ENCODE measurements at places on chromosomes 3 and 15.
A peak's percentile ranks its signal among the peaks of the same experiment; 100 is the strongest.

GRCh38 chr3:188680189-188680588 lies 491.6 kb upstream of the TPRG1 start:
- DNase-seq, result no peak

- DNase-seq, result no peak
Observed at GRCh38 chr3:172705170-172705569, 5.7 kb downstream of the NCEH1 start.

DNA sequence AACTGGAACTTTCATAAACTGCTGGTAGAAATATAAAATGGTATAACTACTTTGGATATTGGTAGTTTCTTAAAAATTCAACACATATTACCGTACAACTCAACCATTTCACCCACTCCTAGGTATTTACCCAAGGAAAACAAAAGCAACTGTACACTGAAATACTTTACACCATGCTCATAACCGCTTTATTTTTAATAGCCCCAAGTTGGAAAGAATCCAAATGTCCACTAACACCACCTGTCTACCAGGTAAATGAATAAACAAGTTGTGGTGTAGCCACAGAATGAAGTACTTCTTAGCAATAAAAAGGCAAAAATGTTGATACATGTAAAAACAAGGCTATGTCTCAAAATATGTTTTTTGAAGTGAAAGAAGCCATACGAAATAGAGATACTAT lies 215.9 kb upstream of the PEX5L start:
- no peak for DNase-seq

DNA sequence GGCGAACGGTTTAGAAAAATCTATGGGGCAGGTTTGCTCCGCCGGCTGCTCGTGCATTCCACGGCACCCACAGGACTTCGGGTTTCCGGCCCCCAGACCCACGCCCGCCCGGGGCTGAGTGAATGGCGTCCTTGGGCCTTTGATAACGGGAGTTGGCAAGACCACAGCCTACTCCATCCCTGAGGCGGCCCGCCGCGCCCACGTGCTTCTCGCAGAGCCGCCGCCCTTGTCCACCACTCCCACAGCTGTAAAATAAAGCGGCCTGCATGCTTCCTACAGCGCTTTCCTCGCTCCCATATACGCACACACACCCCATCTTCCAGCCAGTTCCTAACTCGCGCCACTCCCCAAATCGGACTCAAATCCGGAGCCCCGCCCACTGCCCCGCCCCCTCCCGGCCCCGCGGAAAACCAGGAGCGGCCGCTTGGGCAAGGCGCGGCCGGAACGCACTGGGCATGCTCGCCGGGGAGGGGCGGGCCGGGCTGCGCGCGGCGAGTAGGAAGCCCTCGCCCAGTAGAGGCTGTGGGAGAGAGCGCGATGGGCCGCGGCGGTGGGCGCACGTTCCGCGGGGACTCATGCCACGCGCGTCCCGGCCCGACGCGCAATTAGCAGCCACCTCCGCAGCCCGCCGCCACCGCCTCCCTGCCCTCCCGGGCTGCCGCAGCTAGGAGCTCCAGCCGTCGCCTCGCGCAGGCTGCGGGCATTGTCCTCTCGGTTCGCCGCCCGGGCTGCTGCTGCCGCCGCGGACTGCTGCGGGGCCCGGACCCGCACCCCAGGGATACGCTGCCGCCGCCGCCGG lies at the start of gene RAP2B:
Gene RAP2B (plus strand): TSS at position 513 of the 799 bp plus-strand sequence. CDS start 468 bp downstream, outside the sequence.
- DNase-seq, result peak; percentile 95

GRCh38 chr3:141523615-141524375 lies 37.0 kb downstream of the RASA2 start:
- no peak for DNase-seq

- no peak for DNase-seq
Observed at GRCh38 chr15:85639752-85640381, 154.9 kb downstream of the KLHL25 start.

- no peak for DNase-seq
Observed at GRCh38 chr3:111738238-111738637, 120.8 kb upstream of the PHLDB2 start.

GRCh38 chr15:23565395-23566070 lies at the start of gene MKRN3:
MKRN3 (plus strand) TSS chr15:23565674; CDS start chr15:23565783, 109 bp downstream.
- peak; percentile 29 for DNase-seq

DNA sequence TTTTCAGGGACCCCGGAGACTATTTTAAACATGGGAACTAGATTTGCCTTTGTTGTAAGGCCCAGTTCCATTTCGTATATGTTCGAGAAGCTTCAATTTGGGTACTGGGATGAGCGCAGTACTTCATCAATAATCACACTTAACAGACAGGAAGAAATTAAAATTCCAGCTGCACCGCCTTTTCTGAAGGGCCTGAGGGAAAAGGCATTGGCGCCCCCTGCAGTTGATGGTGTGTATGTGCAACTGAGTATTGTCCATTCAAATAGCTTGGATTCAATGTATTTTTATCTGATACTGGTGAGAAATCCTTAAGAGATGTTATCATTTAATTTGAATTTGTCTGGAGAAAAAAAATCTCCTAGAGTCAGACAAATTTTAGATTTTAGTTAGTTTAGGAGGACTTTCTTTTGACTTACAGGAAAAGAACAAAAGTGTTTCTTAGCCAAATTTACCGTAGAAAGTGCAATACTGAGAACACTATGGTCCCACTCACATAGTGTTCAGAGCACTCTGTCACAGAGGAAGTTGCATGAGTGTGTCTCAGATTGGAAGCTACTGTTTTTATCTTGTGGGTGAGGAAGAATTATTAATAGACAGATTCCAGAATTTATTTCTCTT lies 5.4 kb upstream of the ALDH1A2 start:
- peak; percentile 29 for DNase-seq

GRCh38 chr3:170428095-170428494 lies 9.4 kb downstream of the CLDN11 start:
- no peak for DNase-seq

GRCh38 chr3:115341208-115341607 lies 194.1 kb upstream of the ZBTB20 start:
- DNase-seq, result no peak

GRCh38 chr3:16415911-16416476 lies 97.5 kb downstream of the RFTN1 start:
- DNase-seq, result no peak

DNA sequence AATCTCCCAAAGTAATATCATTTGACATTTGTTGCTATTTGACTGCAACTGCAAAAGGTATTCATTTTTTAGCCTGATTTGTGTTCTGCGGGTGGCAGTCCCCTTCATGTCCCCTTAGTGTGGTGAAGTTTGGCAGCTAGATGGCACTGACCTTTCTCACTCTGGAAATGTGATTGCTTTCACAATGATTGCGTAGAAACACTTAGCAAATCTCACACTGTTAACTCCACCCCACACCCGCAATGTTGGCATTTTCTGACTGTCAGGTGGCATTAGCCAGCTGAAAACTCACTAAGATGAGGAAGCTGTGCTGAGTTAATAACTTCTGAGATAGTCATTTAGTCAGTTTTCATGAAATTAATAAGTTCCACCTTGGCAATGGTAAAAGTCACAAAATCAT lies 76.9 kb downstream of the TRIM69 start:
- no peak for DNase-seq

DNA sequence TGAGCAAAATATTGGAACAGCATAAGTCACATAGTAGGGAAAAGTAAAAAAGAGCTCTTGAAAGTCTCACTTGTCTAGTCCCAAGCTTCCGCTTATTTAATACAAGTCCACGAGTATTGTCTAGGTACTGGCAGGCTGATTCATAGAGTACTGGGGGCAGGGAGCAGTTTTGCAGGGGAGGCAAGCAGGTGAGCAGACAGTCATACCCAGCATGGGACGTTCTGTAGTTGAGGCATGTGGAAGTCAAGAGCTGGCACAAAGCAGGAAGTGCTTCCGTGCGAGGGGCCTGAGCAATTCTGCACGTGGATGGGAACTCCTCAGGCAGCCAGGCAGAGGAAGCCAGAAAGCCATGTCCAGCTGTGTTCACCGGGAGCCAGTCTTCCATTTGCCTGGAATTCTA lies 287.6 kb downstream of the EPHB1 start:
- DNase-seq, result no peak

- DNase-seq, result no peak
Observed at GRCh38 chr15:91593067-91593466, 260.4 kb upstream of the SLCO3A1 start.

GRCh38 chr15:84946772-84947489 lies 34.7 kb upstream of the PDE8A start:
- no peak for DNase-seq
